ENCODE measurements at places on chromosomes 5 and 9.

- no peak for DNase-seq
Observed at GRCh38 chr9:126435626-126436025, 109.0 kb downstream of the MVB12B start.

- DNase-seq: no peak
Observed at GRCh38 chr9:114278881-114279570, 43.9 kb upstream of the ORM1 start.

DNA sequence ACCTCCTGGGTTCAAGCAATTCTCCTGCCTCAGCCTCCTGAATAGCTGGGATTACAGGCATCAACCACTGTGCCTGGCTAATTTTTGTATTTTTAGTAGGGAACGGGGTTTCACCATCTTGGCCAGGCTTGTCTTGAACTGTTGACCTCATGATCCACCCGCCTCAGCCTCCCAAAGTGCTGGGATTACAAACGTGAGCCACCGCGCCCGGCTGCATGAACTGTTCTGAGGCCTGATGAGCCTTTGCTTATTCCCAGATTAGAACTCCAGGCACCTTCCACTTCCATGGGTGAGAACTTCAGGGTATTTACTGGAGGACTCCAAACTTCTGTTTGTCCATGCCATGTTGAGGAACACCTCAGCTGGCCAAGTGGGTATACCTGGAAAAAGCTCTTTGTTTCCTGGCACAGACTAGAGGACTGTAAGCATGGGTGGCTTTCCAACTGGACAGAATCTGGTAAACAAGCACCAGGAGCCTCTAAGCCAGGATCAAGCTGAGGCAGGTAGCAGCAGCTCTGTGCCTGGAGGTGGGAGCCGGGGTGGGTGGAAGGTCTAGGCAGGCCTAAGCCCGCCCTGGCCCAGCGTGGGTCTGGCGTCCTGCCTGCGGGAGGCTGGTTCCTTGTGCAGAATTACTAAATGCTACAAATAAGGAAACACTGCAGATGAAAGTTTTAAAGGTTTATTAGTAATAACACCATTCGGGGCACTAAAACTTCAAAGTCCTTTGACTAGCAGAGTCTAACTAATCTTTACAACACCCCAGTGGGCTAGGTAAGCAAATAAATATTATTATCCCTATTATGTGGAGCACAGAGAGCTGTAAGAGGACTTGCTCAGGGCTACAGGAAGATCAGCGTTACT, 78.4 kb downstream of the SEMA5A start:
- no peak for DNase-seq

DNA sequence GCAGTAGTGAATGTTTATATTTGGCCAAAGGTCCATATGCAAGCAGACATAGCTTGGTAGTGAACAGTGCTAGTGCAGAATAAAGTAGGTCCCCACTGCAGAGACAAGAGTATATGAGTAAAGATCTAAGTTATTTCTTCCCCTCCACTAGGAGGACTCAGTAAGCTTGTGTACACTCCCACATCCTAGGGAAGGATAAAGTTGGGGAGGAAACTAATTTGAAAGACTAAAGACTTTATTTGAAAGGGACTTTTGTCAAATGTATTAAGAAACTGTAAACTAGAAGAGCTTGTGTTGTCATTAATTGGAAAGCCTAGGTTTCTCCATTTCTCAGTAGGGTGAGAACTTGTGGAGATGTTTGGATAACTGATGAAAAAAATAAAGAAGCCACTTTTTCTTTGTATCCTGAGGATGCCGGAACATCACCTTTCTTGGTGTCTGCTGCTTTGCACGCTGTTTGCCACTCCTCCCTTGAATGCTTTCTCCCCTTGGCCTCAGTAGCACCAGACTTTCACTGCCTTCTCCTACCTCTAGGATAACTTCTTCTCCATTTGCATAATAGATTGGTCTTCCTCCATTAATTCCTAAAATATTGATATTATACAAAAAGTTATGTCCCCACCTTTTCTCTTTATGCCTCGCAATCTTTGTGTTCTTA, 329.0 kb downstream of the PARP8 start:
- DNase-seq: no peak

GRCh38 chr9:1473956-1474634, 423.9 kb downstream of the DMRT2 start:
- DNase-seq: no peak

GRCh38 chr5:93717162-93717561, 24.2 kb downstream of the POU5F2 start:
- no peak for DNase-seq

DNA sequence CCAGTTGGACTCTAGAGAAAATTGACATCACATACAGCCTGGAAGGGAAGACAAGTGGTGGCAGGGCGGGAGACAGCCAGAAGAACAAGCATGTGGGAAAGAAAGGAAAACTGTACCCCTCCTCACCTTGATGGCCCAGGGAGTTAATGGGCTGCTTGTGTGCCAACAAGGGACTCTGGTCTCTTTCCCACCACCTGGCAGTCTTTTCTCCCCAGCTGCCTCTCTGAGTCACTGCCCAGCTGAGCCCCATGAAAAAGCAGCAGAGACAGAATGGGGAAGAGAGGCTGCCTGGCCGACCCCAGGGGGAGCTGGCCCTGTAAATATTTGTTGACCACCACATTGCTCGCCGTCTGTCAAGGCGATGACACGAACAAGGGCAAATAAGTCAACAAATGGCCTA, 359.4 kb downstream of the ENC1 start:
- no peak for DNase-seq

DNA sequence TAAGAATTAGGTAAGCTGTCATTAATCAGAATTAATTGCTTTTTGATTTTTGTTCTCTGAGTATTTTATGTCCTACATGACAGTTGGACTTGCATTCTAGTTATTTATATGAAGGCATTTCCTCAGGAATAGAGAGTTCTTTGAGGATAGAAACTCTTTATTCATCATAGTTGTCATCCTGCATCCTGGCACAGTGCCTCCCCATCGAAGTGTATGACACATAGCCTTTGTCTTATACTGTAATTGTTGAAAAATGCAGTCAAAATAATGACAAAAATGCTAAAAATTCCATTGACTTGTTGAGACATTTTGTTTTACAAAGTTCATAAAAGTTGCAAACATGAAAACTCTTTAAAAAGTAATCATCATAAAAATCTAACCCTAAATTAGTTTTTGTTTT, 36.5 kb downstream of the CFAP95 start:
- DNase-seq: no peak

GRCh38 chr5:143140492-143141203, 262.8 kb downstream of the NR3C1 start:
- DNase-seq: no peak

GRCh38 chr5:108418197-108418596, 36.3 kb upstream of the FBXL17 start:
- no peak for DNase-seq

- no peak for DNase-seq
Observed at GRCh38 chr5:132800545-132800944, 12.6 kb upstream of the SOWAHA start.

GRCh38 chr5:30880514-30880913, 313.0 kb upstream of the CDH6 start:
- no peak for DNase-seq

- no peak for DNase-seq
Observed at GRCh38 chr5:126857472-126858410, 80.8 kb downstream of the LMNB1 start.

GRCh38 chr5:135393229-135393628, 5.8 kb downstream of the MACROH2A1 start:
- DNase-seq: no peak

DNA sequence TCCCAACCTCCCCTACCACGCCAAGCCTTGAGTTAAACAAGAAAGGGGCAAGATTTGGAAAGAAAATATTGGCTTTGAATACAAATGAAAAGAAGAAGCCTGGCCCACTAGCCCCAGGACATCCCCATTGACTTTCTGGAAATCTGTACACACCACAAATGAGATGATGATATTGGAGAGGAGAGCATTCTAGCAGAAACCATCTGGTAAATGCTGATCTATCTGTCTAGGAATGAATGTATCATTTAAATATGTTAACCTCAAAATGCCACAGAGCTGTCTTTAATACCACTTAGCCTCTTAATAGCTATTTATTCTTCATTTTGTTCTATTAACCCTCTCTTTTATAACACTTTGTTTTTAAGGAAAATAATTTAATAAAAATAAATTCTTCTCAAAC, 270.2 kb upstream of the PDE4D start:
- no peak for DNase-seq

DNA sequence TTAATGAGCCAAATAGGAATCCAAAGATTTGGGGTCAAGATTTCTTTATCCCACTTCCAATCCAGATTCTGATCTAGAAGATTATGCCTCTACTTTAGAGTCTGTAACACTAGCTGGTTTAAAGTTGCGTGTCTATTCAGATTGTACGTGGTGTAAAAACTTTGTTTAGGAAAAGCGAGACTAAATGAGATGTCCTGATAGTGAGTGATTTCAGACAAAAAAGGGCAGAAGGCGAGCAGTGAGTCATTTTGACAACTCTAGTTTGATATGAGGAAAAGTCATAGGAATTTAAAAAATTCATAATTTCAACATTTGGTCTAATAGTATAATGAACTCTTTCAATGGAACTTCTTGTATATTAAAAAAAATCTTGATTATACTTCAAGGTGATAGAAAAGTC, 119.6 kb upstream of the KLF9 start:
- no peak for DNase-seq

GRCh38 chr5:231661-232060, 13.5 kb downstream of the SDHA start:
- DNase-seq: no peak

GRCh38 chr9:70979966-70980365, 141.5 kb downstream of the TRPM3 start:
- DNase-seq: no peak

- no peak for DNase-seq
Observed at GRCh38 chr5:37849641-37850040, 9.8 kb upstream of the GDNF start.

GRCh38 chr9:26813247-26813646, 79.4 kb downstream of the CAAP1 start:
- DNase-seq: no peak

- DNase-seq: no peak
Observed at GRCh38 chr5:55173687-55174230, 782 bp upstream of the CDC20B start.

- DNase-seq: no peak
Observed at GRCh38 chr5:73764586-73764985, 138.6 kb downstream of the ARHGEF28 start.

DNA sequence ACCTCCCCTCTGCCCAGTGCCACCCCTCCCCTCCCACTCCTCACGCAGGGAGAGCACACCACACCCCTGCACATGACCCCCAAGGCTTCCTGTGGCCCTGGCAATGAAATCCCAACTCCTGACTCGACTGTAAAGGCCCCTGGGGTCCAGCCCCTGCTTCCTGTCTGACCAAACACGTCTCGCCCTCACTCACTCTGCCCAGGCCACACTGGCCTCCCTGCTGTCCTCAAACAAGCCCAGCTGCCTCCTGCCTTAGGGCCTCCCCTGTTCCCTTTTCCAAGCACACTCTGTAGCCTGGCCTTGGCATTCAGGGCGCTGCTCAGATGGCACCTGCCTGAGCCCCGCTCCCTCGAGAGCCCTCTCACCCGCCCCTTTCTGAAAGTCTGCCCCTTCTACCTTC, 42.4 kb downstream of the HK3 start:
- no peak for DNase-seq

DNA sequence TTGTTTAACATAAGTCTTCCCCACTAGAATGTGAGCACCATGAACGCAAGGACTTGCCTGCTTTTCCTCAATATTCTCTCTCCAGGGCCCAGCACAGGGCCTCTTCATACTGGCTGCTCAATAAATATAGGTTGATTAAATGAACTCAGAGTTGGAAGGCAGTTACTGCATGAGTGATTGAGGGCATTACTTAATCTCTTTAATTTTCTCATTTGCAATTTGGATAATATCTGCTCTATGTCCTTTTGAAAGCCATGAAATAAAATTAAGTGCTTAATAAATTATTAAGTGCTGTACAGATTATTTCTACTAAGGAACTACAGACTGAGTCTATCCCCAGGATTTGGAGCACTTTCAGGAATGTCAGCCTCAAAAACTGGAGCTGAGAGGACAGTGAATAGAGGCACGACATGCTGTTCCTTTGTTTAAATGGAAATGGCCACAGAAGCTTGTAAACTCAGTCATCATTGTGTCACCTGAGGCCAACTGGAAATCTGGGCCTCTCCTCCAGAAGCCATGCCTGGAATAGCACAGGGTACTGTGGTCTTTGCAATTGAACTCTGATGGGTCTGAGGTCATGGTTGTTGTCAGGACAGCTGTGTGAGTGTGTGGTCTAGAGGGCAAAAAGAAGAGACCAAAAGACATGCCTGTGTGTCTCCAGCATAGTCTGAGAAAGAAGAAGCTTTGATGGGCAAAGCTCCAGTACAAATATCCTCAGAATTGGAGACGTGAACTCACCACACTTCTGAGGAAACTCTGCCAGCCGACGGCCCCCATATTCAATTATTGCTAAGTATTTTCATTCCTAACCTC, 86.1 kb downstream of the SH3TC2 start:
- DNase-seq: no peak

DNA sequence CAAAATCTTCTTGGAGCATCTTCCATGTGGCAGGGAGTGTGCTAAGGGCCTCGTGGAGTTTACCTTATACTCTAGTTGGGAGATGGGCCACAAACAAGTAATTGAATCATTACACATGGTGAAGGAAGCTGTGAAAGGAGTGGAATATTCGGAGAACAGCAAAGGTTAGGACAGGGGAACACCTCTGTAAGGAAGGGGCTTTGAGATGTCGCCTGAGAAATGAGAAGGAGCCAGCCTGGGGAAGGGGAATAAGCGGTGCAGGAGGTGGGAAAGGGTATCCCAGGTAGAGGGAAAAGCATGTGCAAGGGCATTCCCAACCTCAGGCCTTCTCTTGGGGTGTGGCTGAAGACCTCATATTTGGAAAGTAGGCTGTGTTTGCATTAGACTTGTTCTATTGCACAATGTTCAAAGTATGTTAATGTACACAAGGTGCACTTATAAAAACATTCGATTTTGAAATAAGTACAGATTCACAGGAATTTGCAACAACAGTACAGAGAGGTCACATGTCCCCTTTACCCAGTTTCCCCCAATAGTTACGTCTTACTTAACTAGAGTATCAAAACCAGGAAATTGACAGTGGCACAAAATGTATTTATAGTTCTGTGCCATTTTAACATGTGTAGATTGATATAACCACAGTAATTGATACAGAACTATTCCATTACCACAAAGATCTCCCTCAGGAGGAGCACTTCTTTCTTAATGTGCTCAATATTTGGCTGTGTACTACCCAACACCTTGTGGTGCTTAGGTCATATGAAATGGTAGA, 2.4 kb upstream of the STOM start:
- no peak for DNase-seq

DNA sequence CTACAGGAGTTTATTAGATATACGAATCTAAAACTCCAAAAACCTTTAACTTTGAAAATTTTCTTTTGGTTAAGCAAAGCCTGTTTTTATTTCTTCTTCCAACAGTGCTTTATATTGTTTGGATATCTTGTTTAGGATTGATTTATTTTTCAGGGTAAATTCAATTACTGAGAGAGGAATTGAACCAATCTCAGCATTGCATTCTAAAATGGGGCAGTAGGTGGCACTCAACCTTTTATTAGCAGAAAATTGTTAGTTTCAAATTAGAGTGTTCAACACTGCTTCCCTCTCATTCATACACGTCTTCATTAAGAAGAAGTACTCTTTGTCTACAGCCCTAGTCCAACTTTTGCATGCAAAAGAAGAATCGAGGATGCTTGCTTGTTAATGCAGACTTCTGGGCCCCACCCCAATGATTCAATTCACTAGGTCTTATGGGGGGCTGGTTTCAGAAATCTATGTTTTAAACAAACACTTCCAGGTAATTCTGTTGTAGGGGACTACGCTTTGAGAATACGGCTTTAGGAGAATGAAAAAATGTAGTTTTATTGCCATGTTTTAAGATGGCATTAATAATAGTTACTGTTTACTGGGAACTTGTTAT, 26.6 kb downstream of the MRPL22 start:
- no peak for DNase-seq

Data from stimulated activated CD4-positive, alpha-beta T cell treated with anti-CD3 and anti-CD28 coated beads, Interleukin-1b, Interleukin-23, amount 100 ng/mL, for 1 hour (primary cell).